Upper lobe of left lung (tissue), 6 donors: ENCODE measurements at places on chromosomes 7 and 10.

DNA sequence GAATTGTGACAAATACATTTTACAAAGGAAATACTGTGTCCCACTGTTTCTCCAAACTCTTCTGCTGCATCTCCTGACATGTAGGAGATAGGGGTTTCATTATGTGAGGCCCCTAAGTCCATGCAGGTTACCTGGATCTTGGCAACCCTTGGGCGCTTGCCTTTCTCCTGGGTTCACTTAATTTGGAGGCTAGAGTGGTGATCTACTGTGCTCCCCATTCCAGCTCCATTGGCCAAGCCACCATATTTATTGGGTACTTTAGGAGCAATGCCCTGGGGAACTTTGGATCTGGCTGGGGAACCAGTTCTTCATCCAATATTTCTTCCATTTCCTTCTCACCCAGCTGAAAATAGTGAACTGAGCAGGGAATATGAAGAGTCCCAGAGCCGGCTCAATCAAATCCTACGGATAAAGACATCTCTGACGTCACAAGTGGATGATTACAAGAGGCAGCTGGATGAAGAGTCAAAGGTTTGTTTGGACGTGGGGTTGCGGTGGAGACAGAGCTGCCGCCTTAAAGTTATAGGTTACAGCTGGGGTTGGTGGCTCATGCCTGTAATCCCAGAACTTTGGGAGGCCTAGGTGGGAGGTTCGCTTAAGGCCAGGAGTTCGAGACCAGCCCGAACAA lies 18.5 kb downstream of the MYH16 start:
- DNase-seq: no peak

GRCh38 chr7:151993977-151994676 lies 31.3 kb upstream of the GALNT11 start:
- DNase-seq: no peak

GRCh38 chr10:97037365-97038361 lies 148.1 kb downstream of the SLIT1 start:
- DNase-seq: peak; percentile 37

GRCh38 chr7:128092221-128092620 lies 61.0 kb upstream of the LRRC4 start:
- no peak for DNase-seq

- no peak for DNase-seq
Measured at GRCh38 chr10:45144326-45145070, 143.8 kb downstream of the ZNF22 start.

DNA sequence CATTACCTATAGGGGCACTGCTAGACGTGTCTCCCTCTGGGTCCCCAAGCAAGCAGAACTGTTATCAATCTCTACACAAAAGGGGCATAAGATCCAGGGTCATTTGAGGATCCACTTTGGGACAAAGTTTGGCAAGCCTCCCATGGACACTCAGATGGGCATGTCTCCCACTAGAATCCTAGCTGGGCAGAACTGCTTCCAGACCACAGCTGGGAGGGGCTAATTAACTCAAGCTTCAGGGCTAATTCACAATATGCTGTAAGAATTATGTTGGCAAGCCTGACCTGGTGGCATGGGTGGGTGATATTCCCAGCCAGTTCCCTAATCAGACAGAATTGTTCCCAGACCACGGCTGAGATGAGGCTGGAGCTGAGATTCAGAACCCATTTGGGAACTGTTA lies 738.4 kb upstream of the FZD8 start:
- no peak for DNase-seq

DNA sequence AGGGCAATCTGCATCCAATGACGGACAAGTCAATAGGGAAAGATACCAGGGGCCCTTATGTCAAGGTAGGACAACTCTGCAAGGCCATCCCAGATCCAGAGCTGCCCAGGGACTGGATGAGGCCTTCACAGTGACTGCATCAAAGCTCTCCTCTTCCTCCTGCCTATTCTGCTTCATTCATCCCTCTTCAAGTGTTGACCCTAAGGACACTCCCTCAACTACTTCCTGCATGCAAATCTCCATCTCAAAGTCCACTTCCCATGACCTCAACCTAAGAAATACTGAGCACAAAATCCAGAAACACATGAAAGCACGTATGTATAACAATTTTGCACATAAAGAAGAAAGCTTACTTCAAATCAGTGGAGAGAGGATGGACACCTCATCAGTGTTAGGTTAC lies 182.3 kb downstream of the AVL9 start:
- DNase-seq: no peak

GRCh38 chr10:125567529-125567928 lies 115.4 kb downstream of the TEX36 start:
- no peak for DNase-seq

- DNase-seq: no peak
Measured at GRCh38 chr7:26782501-26782900, 81.9 kb downstream of the SKAP2 start.

- DNase-seq: no peak
Measured at GRCh38 chr7:93817004-93817403, 73.5 kb downstream of the TFPI2 start.

DNA sequence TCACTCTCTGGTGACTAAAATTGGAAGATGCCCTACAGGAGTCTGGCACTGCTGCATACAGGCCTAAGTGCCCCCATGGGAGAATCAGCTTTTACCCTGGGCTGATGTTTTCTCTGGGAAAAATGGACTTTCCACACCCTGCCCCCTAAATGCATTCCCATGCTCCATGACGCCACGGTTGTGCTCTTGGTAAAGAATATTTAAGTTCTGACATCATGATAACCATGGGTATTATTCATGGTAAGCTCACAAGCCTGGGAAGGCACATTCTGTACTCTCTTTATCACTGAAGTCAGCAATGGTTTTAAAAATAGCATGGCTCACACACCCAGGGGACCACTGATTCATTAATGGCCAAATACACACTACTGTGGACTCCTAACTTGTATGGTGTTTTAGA lies 43.4 kb downstream of the HIPK2 start:
- no peak for DNase-seq

DNA sequence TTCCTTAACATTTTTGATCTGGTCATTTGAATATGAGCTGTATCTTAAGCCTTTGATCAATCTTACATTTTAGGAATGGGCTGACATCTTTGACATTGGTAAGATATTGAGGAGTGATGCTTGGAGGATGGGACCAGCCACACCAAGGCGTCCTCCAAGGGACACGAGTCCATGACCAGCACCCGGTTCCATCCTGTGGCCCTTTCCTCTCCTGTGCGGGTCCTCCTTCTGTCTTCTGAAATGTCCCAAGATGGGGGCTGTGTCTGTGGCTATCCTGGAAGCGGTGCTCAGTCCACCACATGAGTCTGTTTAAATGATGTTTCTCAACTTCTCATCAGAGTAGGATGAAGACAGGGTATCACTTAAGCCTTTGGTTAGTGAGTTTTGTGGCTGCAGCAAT lies 67.3 kb upstream of the SHH start:
- no peak for DNase-seq

GRCh38 chr7:103296901-103297836 lies at the start of gene PMPCB:
TSS of gene PMPCB (plus strand) at chr7:103297435. CDS start at chr7:103297460, 25 bp downstream.
- peak; percentile 97 for DNase-seq

DNA sequence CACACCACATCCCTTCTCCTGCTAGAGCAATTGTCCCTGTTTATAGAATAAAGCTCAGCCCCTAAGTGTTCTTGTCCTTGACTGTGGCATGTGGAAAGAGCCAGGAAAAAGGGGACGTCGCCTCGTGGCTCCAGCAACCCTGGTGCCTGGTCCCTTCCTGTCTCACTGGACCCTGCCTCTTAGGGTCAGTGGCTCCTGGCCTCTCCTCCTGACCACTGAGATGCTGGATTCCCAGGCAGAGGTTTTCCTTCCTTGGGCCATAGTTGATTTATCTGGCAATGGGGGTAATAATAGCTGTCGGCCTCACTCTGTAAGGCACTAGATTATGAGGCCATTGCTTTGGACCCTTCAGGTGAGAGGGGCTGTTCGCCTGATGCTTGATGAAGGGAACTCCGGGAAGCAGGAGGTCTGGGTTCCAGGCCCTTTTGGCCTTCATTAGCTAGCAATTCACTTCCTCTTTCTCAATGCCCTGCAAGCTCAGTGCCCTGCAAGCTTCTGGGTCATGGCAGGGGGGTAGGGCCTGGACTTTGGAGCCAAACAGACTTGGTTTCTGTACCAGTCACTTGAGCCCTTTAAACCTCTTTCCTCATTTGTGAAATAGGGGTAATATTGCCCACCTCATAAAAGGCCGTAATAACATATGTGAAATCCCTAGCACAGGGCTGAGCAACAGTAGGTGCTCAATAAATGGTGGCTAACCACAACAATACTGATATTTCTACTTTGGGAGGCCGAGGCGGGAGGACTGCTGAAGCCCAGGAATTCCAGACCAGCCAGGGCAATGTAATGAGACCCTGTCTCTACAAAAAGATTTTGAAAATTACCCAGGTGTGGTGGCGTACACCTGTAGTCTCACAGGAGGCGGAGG lies 1.1 kb downstream of the ASL start:
- no peak for DNase-seq

DNA sequence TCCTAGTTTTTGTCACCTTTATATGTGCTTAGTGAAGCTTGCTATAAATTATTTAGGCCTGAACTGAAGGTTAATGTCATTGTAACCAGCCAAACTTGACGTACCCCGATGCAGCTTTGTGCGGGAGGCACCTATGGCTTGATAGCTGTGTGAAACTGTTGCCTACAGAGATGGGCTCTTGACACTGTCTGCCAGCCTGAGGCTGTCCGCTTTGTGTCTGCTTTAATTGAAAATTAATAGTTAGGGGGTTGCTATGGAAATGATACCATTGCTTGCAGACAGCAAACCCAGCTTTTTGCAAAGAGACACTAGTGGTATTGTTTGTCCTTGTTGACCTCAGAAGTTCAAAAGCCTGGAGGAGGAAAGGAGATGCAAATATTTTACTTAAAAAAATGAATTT lies 2.1 kb upstream of the FOXP2 start:
- no peak for DNase-seq

DNA sequence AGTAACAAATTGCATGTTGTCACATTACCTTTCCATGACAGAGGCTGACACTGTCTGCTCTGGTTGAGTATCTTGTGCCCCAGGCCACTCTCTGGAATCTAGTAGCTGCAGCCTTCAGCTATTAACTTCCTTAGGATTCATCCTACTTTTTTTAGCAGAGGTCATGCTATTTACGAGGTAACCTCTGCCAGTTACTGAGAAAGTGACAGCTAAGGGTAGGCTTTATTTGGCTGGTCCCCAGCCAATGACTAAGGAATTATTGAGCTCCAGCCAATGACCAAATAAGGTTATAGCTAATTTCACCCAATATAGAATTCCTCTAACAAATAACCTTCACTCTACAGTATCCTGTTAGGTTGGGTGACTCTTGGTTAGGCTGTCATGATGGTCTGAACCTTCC lies 1361.7 kb downstream of the XPNPEP1 start:
- no peak for DNase-seq

GRCh38 chr7:55247428-55247827 lies 117.7 kb upstream of the LANCL2 start:
- DNase-seq: no peak

- no peak for DNase-seq
Measured at GRCh38 chr7:40763319-40764287, 628.8 kb downstream of the SUGCT start.

GRCh38 chr7:135672560-135673359 lies 10.4 kb downstream of the STMP1 start:
- no peak for DNase-seq

- peak; percentile 77 for DNase-seq
Measured at GRCh38 chr10:56912043-56912442, 551.0 kb upstream of the ZWINT start.
